Liver (tissue), 10 donors: ENCODE measurements at places on chromosomes 7 and 10.
A peak's percentile ranks its signal among the peaks of the same experiment; 100 is the strongest.

DNA sequence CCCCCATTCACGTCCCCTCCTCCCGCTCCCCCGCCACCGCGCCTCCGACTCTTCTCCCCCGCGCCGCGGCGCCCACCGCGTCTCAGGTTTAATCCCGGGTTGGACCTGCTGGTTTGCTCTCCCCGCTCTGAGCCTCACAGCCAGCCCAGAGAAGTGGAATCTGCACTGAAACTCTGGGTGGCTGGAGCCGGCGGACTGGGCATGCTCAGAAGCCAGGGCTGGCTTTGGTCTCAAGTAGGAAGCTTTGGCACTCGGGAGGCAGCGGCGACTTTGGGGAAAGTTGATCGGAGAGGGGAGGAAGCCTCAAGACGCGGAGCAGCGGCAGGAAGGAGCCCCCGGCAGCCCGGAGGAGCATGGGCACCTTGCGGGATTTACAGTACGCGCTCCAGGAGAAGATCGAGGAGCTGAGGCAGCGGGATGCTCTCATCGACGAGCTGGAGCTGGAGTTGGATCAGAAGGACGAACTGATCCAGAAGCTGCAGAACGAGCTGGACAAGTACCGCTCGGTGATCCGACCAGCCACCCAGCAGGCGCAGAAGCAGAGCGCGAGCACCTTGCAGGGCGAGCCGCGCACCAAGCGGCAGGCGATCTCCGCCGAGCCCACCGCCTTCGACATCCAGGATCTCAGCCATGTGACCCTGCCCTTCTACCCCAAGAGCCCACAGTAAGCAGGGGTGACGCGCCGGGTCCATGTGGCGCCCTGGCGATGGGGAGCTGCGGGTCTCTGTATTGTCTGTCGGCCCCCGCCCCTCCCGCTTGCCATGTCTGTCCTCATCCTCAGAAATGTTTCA is at the start of gene PRKG1:
Gene PRKG1, plus strand, starts transcription at position 250 of the 791 bp plus-strand sequence.
- H3K36me3 ChIP-seq: no peaks in the 10 kb centered on the region
- H3K27ac ChIP-seq: peak within 1 kb of the TSS; percentile 61
- H3K27me3 ChIP-seq: peaks cover 5% of the 10 kb centered on the region
- peak within 1 kb of the TSS; percentile 66 for H3K4me3 ChIP-seq

GRCh38 chr7:21293771-21294170 is 134.1 kb upstream of the SP4 start:
- no peak for DNase-seq
- H3K27me3 ChIP-seq: no peaks in the 10 kb centered on the region
- no peaks in the 10 kb centered on the region for H3K4me1 ChIP-seq
- no peak overlapping the region for H3K27ac ChIP-seq
- H3K36me3 ChIP-seq: no peaks in the 10 kb centered on the region

GRCh38 chr7:134927723-134928122 is 58.6 kb upstream of the AGBL3 start:
- H3K4me1 ChIP-seq: no peaks in the 10 kb centered on the region
- peaks cover 23% of the 10 kb centered on the region for H3K36me3 ChIP-seq
- H3K27ac ChIP-seq: no peak overlapping the region
- H3K27me3 ChIP-seq: no peaks in the 10 kb centered on the region
- H3K4me3 ChIP-seq: no peak overlapping the region
- DNase-seq: no peak

- H3K27me3 ChIP-seq: no peaks in the 10 kb centered on the region
- H3K36me3 ChIP-seq: peaks cover 12% of the 10 kb centered on the region
- no peak overlapping the region for H3K27ac ChIP-seq
- no peak for DNase-seq
- no peak overlapping the region for H3K4me3 ChIP-seq
Measured at GRCh38 chr10:50631052-50631451, 7.3 kb upstream of the SGMS1 start.
